Activated CD4-positive, CD25-positive, alpha-beta regulatory T cell (primary cell): ENCODE measurements at places on chromosomes 7 and 10.
A peak's percentile ranks its signal among the peaks of the same experiment; 100 is the strongest.

DNA sequence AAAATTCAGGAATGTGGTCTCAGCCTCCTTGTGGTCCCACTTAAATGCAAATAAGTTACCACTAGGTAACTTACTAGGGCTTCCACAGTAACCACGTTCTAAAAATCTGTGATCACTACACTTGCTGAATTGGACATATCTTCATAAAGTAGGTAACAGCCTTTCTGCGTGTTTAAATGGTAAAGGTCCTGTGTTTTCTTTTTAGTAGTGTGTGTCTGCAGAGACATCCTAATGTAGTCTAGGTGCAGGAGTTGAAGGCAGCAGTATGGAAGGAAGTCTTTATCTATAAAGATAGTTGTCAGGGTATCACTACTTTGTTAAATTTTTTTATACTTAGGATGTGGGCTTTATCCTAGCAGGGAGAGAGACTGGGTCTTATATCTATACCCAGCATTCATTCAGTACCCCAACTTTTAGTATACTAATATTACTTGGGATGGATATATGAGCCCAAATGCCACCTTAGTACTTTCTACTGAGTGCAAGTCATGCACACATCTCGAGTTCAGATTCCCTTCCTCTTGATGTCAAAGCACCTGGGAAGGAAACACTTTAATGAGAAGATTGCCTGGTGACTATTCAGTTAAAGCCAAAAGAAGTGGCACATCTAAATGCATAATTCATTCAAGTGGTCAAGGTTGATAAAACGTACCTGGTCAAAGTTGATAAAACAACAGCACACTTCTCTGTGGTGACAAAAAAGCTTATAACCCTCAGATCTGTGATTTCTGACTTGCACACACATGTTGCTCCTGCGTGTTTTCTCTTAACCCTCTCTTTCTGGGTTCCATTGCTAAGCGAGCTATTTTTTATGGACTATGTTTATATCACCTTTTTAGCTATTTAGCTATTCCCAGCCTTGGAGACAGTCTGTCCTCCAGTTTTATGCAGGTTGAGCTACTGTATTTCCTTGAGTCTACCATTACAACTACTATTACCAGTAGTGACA, 281.1 kb upstream of the DKK1 start:
- no peak for DNase-seq

GRCh38 chr7:83791737-83792136, 142.8 kb upstream of the SEMA3E start:
- no peak for DNase-seq

DNA sequence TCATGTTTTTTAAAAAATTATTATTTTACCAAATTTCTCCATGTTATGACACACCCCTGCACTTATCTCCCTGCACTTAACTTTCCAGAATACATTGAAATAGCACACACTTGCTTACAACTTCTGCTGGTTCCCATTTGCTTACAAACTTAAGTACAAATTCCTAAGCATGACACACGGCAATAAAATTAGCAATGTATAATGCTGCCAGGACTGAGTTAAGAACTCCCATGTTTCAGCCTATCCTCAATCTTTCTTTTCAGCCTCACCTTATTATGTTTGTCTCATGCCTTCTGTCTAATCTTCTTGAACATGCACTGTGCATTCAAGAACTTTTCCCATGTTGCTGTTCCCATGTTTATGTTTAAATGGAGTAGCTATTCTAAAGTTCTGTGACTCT, 40.8 kb downstream of the PRPS1L1 start:
- DNase-seq: no peak

DNA sequence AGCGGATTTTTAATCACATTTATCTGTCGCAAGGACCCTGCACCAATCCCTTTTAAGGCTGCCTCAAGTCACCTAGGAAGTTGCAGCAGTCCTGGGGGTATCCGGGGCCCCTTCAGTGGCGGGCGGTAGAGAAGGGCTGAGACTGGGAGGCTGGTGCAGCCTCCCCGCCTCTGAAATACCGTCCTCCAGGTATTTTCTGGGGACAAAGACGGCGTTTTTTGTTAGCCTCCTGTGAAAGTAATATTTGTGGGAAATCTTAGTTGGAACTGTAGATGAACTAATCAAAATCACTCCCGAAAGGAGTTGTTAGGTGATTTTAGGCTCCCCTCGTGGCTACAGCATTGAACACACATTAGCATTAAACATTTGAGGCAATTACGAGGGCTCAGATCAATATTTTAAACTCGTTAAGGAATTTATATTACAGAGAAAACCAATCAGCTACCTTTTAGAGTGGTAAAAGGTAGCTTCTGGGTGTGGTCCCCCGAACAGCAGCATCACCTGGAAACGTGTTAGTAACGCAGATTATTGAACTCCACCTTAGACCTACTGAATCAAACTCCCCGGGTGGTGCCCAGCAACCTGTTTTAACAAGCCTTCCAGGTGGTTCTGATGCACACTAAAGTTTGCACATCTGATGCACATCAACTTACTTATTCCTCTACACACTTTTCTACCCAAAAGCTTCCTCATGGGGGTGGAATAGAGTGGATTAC, 530 bp upstream of the ANXA7 start:
- no peak for DNase-seq

DNA sequence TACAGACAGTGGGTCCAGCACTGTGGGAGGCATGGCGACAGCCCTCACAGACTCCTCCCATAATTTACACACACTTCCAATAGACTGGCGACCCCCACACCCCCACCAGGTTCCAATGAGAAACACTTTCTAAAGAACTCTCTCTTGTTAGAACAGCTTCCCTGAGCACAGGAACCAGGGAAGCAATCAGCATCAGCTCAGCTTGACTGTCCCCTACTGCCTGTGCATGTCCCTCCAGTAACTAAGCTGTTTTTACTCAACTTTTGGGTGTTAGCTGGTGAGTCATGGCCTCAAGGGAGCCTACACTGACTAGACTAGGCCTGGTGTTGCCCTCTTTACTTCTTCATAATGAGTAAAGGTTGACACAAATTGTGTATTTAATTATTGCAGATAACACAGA, 32.6 kb upstream of the HERPUD2 start:
- DNase-seq: no peak

- no peak for DNase-seq
Measured at GRCh38 chr7:37371755-37372154, 76.9 kb downstream of the ELMO1 start.

GRCh38 chr7:37354656-37355131, 94.0 kb downstream of the ELMO1 start:
- no peak for DNase-seq

GRCh38 chr7:767941-768731, 41.1 kb upstream of the PRKAR1B start:
- DNase-seq: no peak

DNA sequence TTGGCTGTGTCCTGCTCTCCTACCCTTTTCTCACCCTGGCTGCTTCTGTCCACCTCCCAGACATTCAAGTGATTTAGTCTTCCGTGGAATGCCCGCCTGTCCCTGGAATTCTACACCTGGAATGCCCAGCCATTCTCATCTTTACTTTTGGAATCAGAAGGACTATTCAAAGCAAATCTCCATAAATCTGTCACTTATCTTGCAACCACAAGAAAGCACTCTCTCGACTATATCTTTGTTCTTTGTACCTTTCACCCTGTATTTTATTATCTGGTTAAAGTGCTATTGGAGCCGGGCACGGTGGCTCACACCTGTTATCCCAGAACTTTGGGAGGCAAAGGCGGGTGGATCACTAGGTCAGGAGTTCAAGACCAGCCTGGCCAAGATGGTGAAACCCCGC, 79.3 kb upstream of the KMT2E start:
- DNase-seq: no peak

GRCh38 chr10:124869941-124870340, 68.3 kb downstream of the ABRAXAS2 start:
- DNase-seq: peak; percentile 4

DNA sequence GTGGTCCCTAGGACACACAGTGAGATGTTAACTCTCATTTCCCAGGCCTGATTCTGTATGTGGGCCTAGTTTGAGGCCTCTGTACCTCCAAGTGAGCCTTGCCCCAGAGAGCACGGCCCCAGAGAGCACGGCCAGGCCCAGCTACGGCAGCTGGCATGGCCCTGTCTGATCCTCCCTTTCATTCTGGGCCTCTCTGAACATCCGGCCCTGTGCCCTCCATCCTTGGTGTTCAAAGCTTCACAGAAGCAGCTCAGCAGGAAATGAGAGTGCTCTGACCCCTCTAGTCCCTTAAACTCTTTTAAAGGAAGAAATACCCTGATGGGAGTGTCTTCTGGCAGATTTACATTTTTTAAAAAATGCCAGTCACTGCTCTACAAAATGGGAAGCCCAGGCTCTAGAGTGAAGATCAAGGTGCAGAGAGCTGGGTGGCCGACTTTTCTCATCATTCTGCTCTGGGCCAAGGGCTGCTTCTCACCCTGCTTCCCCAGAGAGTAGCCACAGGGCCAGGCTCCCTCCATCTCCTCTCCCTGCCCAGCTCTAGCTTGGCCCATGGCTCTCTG, 171.9 kb downstream of the RPS24 start:
- DNase-seq: no peak

- no peak for DNase-seq
Measured at GRCh38 chr10:70791386-70792039, 6.3 kb upstream of the TBATA start.

- DNase-seq: no peak
Measured at GRCh38 chr7:107847168-107847835, 43.7 kb upstream of the DLD start.

- DNase-seq: no peak
Measured at GRCh38 chr7:2539031-2539911, 16.1 kb downstream of the BRAT1 start.

GRCh38 chr10:97321804-97322190, 2.7 kb downstream of the FRAT1 start:
- DNase-seq: no peak

GRCh38 chr10:8712656-8713055, 658.2 kb downstream of the GATA3 start:
- no peak for DNase-seq

GRCh38 chr7:34157137-34157536, 251.8 kb downstream of the BMPER start:
- DNase-seq: no peak

DNA sequence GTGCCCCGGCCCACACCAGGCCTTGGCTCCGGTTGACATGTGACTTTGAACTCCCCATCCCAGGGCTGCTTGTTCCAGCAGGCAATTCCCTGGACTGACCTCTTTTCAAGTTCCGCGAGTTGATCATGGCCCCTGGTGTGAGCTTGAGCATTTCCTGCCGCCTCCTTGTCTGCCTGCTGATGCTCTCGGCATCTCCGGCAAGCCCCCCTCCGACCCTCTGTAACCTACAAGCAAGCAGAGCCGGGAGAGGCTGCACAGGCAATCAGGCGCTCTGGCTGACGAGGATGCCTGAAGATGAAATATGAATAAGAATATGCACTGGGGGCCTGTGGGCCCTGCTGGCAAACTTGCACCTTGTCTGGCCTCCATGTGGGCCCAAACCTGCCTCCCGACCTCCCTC, 304.9 kb upstream of the MKI67 start:
- no peak for DNase-seq

DNA sequence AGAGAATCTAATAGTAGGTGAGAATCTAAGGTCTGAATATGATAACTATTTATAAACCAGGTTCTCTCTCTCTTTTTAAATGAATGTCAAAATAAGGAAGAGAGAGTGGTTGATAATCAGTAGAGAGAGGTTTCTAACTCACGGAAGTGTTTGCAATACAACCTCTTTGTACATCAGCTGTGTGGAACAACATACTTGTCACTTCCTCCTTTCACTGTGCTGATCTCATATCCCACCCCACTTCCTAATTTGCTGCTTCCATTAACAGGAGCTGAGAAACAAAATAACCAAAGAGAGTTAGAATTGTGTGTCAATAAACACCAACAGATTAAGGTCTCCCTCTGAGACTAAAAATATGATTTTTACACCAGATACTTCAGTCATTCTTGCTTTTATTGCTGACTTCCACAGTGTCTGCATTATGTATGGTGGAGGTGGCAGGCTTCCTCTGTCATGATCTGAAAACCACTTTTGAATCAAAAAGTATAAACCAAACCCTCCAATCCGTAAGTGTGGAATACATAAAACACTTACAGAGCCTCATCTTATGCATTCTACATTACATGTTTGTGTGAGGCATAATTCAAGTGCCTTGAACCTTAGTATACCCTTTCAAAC, 25.0 kb downstream of the CACUL1 start:
- DNase-seq: no peak

DNA sequence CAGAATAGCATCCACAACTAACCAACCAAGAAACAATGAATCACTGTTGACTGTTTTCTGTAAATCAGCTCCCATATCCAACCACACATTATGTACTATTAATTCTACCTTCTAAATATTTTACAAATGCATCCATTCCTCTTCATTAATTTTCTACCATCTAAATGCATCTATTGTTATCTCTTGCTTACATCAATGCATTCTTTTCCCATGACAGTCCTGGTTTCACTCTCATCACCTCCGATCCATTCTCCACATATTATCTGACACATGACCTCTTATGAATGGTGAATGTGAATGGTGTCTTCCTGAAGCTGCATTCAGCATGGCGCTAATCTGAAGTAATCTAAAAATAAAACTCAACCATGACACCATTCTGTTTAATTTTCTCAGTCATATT, 153.8 kb upstream of the CALCR start:
- DNase-seq: no peak

DNA sequence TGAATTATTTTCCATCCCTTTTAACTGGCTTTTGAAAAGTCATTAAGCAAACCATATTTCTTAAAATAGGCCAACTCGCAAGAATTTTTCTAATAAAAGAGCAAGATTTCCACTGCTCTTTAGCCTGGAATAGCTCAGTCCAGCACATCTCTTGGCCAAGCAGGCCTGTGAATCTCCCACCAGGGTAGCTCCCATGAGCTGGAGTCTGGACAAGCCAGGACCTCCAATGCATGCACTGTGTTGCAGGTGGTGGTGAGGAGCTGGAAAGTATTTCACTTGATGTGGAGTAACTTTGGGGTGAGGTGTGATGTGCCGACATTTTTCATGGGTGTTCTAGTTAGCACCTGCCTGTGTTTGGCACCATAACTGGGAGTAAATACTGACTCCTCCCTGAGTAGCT, 117.3 kb upstream of the TBX20 start:
- no peak for DNase-seq

- DNase-seq: no peak
Measured at GRCh38 chr10:12777840-12778585, 223.5 kb downstream of the CCDC3 start.

DNA sequence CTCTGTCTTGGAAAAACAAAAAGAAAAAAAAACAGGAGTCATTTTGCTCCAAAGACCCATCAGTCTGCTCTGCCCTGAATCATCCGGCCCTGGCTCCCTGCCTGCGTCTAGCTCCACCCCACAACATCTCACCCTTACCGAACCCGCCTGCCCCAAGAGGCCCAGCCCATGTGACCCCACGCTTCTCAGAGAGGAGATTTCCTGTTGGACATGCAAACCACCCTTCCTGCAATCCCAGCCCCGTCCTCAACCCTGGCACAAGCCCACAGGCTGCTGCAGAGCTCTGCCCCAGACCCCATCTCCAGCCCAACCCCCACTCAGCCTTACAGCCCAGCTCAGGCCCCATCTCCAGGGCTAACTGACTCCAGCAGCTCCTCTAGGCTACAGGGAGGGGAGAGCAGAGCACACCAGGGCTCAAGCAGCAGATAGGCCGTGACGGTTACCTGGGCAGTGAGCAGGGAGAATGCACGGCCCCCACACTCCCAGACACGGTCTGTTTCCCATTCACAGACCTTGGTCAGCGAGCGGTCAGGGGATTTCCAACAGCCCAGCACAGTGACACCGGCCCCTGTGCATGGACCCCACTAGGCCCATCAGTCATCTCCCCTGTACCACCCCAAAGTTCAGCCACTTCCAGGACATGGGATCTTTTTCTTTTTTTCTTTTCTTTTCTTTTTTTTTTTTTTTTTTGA, 69.9 kb upstream of the GTF2I start:
- DNase-seq: no peak
